ENCODE measurements at places on chromosomes 3 and 15.

- no peak for DNase-seq
Measured at GRCh38 chr3:159635047-159635641, 353.5 kb upstream of the IL12A start.

DNA sequence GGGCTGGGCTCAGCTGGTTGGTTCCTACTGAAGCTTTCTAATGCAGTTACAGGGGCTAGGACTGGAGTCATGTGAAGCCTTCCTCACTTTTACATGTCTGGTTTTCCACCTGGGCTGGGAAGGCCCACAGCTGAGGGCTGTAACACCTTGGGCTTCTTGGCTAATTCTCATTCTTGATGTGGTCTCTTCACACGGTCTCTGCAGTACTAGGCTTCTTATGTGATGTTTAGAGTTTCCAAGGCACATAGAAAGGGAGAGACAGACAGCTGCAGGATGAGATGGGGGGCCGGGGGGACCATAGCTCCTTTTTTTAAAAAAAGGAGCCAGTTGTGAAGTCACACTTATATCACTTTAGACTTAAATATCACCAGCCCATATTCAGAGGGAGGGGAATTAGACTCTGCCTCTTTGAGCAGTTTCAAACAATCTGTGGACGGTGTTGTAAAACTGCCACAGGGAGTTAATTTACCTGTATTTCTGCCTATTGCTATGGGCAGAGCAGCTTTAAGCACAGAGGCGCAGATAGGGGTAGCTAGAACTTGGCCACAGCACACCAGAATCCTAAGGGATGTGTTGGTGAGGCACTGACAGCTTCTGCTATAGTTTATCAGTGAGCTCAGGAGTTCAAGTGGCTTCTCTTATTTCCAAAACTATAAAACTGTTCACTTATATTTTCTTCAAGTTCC is 46.7 kb downstream of the NKIRAS1 start:
- no peak for DNase-seq

GRCh38 chr3:122623031-122623829 is 45.8 kb downstream of the PARP15 start:
- DNase-seq, result no peak

DNA sequence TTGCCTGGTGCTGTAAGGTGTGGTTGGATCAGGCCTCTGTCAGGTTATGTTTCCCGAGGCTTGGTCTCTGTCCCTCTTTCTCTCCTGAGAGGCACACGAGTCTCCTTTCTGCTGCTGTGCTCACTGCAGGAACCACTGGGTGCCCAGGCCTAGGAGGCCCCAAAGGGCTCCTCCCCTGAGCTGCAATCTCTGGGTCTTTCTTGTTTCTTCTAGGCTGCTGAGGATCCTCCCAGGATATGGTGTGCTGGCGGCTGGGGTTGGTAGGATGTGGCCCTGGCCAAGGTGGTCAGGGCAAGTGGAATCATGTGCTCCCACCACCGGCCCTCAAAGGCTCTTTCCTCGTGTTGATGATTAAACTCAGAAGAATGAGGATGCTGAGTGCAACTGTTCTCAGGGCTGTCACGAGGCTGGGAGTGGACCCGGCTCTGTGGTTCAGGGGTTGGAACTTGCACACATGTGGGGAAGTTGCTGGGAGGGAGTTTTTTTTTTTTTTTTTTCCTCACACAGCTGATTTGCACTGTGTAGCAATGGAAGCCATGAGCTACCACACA is 43.6 kb upstream of the CTSH start:
- DNase-seq, result no peak

DNA sequence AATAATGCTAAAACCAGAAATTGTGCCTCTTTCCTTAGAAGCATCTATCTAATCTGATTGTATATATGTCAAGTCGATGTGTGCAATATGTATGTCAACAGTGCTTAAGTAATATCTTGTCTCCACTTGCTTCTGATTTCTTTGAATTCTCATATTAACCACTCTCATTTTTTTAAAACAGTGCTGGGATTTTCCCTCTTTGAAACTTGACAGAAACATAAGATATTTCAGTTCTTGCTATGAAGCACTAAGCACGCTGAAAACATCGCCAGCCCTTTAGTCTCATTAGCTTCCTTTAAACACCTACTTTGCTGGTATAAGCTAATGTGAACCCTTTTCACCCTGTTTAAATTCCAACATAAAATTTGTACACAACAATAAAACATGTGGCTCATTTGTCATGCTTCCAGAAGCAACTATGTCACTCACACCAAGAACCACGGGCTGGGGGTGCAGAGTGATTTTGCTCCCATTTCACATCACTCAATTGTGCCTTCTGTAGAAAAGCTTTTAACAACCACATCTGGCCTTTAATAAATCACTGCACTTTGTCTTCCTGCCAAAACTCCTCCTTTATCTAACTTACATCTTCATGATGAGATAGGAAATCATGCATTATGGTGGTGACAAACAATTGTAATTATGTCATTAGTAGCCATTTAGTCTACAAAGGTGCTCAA is 185.2 kb downstream of the FOXP1 start:
- no peak for DNase-seq

DNA sequence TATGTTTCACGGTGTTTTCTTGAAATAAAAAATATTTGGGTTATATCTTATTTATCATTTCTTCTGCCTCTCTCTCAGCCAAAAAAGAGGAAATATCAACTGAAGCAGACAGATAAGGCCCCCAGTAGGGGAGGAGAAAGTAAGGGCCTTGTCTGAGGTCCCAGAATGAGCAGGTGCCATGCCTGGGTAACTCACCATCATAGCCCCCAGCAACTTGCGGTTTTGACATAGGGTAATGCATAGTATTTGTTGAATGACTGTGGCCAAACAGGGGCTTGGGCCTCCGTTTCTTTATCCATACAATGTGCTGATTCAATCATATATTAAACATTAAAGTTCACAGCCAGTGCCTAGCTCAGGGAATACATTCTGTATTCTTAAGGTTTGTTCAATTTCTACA is 119.6 kb downstream of the ABI3BP start:
- DNase-seq, result no peak

- no peak for DNase-seq
Measured at GRCh38 chr3:187896646-187897045, 151.4 kb upstream of the BCL6 start.

GRCh38 chr15:91528801-91529200 is 324.7 kb upstream of the SLCO3A1 start:
- no peak for DNase-seq

- no peak for DNase-seq
Measured at GRCh38 chr15:57596978-57597377, 5.3 kb downstream of the MYZAP start.

Measured in mesothelial cell of epicardium (in vitro differentiated cells).